ENCODE measurements at places on chromosomes 7 and 10.

DNA sequence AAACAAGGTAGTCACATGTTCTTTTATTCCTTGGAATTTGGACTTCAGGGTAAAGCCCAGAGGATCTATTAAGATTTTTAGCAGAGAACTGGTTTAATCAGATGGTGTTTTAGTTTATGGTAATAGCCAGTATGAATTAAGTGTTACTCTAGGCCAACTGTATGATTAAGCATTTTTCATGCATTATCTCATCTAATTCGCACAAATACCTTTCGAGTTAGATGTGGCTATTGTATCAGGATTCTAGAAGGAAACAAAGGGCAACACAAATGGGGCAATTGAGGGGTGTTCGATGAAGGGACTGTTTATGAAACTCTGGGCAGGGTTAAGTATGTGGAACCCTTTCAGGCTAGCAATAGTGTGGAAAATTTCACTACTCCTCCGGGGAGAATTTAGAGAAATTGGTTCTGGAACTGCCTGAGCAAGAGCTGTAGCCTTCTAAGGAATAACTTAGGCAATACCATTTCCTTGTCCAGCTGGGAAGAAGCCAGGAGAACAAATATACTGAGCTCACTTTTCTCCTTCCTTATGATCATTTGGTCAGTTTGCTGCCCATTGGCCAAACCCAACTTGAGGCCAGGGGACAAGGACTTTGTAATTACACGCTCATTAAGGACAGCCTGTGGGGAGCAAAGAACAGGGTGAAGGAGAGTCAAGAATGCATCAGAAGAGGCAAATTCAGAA, 319.0 kb upstream of the FZD1 start:
- no peak for DNase-seq

- no peak for DNase-seq
Observed at GRCh38 chr7:8436965-8437364, 3.6 kb downstream of the NXPH1 start.

- no peak for DNase-seq
Observed at GRCh38 chr10:131979821-131980270, 1.9 kb downstream of the BNIP3 start.

- no peak for DNase-seq
Observed at GRCh38 chr10:102628451-102628911, 15.8 kb upstream of the TRIM8 start.

DNA sequence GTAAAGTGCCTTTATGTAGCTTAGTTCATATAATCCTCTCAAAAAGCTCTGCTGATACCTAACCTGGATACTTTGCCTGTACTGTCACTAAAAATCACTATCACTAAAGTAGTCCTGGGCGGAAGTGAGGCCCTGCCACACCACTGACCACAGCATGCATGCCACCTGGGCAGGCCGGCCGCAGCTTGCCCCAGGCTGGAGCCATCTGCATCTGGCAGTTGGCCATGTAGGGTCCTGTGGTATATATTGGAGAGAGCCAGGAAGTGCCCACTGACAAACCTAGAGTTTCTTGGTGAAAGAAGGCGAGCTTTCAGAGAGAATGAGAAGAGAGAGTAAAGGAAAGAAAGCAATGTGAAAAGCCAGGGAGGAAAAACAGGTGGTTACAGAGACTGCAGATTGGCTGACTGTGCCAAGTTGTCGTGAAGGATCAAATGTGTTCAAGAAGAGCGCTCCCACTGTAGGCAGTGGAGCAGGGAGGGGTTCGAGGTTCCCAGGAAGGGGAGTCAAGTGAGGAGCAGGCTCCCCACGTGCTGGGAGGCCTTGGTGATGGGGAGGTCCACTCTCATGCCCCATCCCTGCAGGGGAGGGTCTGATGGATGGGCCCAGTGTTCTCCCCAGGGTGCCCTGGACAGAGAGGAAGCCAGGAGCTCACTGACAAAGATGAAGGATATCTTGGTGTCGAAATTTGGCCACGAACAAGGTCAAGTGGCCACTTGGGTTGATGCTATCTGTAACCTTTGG, 13.6 kb downstream of the LOXL4 start:
- DNase-seq = no peak

- no peak for DNase-seq
Observed at GRCh38 chr10:27663621-27664020, 82.0 kb downstream of the MKX start.

DNA sequence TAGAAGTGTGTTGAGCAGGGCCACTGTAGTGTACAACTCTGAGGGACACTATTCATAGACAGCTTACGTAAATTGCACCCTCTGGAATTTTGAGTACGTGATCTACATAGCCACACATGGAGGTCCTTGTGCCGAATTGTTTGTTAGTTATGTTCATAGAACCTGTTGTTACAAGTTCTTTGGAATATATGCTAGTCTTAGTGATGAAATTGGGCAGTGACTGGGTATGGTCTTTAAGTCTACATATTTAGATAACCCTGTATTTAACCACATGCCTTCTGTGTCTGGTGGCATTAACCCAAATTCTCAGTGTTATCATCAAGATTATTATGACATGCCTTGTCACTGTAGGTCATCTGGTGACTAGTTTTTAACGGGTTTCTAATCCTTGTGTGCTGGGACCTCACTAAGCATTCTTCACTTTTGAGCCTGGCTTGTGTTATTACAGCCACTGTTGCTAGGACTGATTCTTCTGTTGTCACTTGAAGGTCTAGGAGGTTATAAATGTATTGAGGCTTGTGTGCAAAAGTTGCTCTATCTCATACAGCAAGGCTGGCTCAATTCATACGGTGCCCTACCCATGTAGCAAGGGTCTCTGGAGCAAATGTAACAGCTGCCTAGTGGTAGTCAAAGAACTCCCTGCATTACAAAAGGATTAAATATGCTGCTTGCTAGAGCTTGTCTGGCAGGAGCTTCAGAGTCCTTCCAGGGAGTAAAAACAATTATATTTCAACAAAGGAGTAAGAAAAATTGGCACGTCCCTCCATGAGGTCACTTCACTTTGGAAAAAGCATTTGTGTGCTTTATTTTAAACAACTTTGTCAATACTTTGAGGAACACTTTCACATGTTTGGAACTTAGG, 65.4 kb downstream of the CDK14 start:
- no peak for DNase-seq

- DNase-seq = no peak
Observed at GRCh38 chr7:6153646-6154541, 118.5 kb downstream of the CYTH3 start.

- DNase-seq = no peak
Observed at GRCh38 chr10:79266084-79266483, 81.2 kb upstream of the PPIF start.

GRCh38 chr7:3201306-3201705, 99.7 kb upstream of the SDK1 start:
- DNase-seq = no peak

GRCh38 chr7:13846386-13846785, 143.1 kb downstream of the ETV1 start:
- DNase-seq = no peak

DNA sequence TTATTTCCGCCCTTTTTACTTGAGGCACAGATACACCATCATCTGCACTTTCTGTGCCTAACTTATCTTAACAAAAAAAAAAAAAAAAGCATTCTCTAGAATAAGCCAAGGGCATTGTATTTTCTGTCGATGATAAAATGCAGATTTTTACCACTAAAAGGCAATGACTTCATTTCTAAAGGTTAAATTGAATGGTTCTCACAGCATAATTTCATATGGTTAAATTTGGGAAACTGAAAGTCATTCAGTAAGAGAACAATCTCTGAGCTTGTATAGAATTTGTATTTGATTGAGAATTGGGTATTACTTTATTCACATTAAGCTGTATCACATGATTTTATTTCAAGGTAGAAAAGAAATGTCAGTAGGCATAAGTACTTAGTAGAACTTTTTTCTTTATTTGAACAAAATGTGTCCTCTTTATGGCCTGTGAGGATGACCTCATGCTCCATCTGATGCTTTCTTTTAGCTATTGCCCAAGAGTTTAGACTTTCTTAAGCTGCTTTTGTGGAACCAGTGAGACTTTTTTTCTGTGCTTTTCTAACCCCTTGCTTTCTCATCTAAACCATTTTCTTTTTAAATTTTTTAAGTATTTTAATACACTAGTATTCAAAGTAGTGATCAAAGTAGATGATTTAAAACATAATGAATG, 110.3 kb downstream of the LRRC4 start:
- no peak for DNase-seq

DNA sequence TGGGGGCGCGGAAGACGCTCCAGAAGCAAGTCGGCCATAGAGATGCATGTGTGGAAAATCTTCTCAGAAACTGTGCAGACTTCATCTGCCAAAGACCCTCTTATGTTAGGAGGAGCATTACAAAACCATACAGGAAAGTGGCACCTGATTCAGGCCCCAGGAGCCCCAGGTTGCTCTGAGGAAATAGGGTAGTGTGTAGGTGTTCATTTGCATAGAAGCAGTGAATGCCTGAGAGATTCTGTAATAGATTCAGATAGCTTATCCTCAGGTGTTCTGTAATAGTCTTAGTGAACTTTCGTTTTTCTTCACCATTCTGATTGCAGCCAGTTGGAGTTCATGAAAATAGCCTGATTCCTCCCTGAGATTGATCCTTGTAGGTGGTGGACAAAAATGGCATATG, 106.4 kb upstream of the GJD4 start:
- no peak for DNase-seq

DNA sequence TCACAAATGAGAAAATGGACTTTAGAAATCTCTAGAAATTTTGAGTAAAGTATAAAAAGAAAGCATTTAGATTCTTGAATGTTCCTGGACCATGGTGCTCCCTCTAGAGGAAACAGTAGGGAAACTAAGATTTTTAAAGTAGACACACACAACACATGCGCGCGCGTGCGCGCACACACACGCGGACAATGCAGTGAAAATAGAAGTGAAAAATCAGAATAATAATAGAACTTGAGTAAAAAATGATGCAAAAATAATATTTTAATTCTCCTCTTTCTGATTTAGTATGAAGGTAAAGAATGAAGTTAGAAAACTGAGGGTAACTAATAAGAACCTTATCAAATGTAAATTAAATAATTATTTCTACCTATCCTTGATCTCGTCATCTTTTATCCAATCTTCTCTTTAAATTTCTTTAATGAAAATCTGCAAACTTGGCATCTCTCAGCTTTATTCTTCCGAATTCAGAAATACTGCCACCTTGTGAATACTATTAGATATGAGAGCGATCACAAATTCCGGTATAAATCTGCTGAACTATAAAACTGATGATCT, 117.0 kb upstream of the AMPH start:
- DNase-seq = no peak

DNA sequence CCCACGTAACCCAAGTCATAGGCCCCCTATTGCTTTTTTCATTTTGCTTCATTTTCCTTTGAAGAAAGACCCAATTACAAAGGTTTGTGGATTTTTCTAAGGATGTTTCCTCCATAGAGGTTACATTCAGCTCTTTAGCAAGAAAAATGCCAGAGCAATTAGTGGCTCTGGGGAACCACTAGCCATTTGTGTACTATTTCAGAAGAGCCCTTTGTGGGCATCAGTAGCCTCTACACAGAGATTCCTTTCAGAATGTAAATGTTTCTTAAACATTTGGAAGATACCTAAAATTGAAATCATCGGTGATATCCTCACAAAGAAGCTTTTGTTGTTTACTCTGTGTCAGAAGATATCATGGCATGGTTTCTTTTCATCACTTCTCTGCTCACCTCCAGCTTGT, 291.0 kb upstream of the KMT2E start:
- DNase-seq = no peak

- DNase-seq = no peak
Observed at GRCh38 chr7:114645451-114645850, 230.8 kb downstream of the FOXP2 start.

GRCh38 chr10:14569274-14570060, 205.2 kb downstream of the FAM107B start:
- DNase-seq = no peak

DNA sequence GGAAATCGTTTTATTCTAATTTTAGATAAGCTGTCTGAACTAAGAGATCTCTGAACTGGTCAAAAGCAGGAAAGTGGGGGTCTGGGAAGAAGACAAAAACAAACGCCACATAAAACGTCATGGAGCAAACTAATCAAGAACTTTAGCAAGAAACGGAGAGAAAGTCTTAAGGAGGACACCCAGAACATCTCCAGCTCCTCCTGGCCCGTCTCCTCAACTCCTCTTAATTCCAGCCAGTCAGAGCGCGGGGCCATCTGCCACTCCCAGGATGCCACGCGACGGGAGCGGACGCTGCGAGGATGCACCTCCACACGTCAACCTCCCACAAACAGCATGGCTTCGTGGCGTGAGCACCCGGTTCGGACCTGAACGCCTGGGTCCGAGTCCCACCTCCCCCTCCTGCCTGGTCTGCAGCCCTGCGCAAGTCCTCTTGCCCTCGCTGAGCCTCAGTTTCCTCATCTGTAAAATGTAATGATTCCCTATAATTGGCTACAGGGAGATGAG, 598 bp downstream of the MMS19 start:
- no peak for DNase-seq

DNA sequence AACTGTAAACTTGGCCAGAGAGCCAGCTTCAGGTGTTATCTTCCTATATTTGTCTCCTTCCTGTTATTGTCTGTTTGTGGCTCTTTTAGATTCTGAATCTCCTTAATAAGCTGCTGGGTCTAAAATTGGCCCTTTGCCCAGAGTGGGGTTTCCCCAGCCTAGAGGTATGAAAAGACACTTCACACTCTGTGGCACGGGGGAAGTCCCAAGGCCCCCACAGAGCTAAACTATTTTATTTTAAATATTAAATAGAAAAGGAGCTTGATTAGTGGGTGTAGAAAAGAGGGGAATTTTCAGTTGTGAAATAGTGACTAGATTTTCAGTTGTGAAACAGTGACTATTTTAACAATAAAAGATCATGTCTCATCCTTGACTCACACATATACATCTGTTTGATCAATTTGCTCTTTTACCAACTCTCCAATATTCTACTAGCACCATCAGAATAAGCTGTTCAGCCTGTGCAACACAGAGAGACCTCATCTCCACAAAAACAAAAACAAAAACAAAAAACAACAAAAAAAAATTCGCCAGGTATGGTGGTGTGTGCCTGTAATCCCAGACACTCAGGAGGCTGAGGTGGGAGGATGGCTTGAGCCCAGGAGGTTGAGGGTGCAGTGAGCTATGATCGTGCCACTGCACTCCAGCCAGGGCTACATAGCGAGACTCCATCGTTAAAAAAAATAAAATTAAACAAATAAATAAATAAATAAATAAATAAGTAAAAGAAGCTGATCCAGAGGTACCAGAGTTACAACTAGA, 24.9 kb upstream of the ADO start:
- peak; percentile 56 for DNase-seq

DNA sequence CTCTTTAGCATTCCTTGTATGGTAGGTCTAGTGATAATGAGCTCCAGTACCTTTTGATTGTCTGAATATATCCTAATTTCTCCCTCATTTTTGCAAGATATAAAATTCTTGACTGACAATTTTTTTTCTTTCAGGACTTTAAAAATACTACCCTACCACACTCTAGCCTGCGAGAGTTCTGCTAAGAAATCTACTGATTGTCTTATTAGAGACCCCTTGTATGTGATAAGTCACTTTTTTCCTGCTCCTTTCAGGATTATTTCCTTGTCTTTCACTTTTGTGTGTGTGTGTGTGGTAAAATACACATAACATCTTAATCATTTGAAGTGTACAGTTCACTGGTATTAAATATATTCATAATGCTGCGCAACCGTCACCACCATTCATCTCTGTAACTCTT, 68.7 kb upstream of the PPP1R9A start:
- no peak for DNase-seq

GRCh38 chr10:59077855-59078254, 98.6 kb upstream of the PHYHIPL start:
- DNase-seq = no peak

Measured in stimulated activated CD8-positive, alpha-beta memory T cell treated with anti-CD3 and anti-CD28 coated beads, Interleukin-7, amount 100 ng/mL, for 1 hour (primary cell).